ENCODE measurements at places on chromosomes 12 and 14.

DNA sequence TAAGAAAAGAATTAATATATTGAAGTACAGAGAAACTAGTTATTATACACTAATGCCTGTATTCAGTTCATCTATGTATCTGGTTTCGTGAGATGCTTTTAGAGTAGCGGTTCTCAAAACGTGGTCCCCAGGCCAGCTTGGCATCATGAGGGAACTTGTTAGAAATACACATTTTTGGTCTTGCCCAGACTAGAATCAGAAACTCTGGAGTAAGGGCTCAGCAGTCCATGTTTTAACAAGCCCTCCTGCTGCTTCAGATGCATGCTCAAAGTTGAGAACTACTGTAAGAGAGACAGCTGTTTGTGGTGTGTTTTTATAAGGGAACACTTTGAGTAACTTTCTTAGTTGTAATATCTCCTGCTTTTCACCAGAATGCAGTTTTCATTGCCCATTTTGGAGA lies 18.1 kb downstream of the GPATCH2L start:
- no peak for DNase-seq

- DNase-seq = no peak
These were observed 30.8 kb upstream of the ZFP36L1 start for GRCh38 chr14:68823434-68824206.

- DNase-seq = no peak
These were observed 3.0 kb downstream of the ARHGAP5 start for GRCh38 chr14:32080001-32080510.

DNA sequence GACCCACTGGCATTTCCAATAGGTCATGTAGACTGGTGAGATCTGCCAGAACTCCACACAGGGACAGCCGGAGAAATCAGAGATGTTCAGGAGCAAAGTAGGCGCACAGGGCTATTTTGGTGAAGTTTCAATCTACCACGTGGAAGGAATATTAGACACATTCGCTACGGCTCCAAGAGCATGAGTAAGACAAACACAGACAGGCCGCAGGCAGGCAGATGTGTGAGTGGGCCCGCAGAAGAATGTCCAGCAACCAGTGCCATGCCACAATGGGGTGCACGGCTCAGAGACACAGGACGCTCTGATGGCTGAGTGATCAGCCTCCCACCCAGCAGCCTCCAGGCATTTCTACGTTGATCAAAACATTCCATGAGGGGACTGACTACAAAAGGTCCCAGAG lies 10.4 kb downstream of the SLC15A4 start:
- DNase-seq = no peak

DNA sequence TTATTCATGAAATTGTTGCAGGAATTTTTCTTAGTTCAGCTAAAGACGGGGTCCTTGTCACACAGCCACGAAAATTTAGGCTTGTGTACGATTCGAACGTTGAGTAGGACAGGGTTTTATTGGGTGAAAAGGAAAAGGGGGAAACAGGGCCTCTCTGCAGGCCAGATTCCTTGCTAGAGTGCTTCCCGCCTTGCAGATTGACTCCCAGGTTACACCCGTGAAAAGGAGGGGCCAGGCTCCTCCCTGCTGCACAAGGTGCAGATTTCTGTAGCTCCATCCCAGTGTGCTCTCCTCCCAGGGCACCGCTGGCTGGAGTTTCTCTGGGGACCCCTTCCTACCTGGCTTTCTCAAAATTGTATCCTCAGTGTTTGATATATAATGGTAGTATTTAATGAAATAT lies 221.5 kb downstream of the ERC1 start:
- no peak for DNase-seq

- peak; percentile 66 for DNase-seq
These were observed 7.9 kb upstream of the CRIP2 start for GRCh38 chr14:105466531-105467248.

DNA sequence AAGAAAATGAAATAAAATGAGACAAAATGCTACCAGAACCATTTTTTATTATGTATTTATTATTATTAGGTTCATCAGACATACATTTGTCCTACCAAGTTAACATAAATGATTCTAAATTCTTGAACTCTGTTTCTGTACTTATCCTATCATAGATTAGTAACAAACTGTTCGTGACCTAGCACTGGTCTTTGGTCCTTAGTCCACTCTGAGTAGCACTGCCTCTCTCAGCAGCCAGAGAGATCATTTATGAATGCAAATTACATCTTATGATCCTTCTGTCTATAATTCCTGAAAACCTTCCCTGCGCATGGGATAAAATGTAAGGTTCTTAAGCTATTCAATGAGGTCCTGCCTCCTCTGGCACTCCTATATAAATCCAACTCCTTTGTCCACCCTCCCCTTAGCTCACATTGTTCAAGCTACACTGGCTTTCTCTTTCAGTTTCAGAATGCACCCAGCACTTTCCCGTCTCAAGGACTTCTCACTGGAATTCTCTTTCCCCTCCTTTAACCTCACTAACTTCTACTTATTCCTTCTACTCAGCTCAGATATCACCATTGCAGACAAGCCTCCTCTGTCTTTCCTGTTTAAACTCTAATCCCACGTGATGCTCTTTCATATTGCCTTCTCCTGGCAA lies 17.1 kb downstream of the PDZRN4 start:
- DNase-seq = no peak

GRCh38 chr12:112020947-112021457 lies 7.8 kb downstream of the ERP29 start:
- no peak for DNase-seq

DNA sequence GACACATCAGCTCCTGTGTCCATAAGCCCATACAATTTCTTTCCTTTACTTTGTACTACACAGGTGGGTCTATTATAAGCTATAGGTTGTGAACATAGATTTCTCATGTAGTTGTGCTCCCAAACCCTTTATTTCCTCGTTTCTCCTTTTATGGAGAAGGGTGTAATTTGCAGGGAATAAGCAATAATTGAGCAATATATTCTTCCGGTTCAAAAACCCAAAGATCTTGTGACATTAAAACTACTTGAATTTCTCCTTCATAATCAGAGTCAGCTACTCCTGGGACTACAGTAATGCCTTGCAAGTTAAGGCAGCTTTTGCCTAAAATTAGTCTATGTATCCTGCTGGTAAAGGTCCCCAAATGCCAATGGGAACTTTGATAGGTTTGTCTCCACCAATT lies 19.1 kb upstream of the MAPKAPK5 start:
- no peak for DNase-seq

Measured in PC-9 (cell line).